ENCODE measurements at places on chromosomes 1 and 21. TPM values are rescaled to one million over a fixed set of nuclear protein-coding genes. Genes with fewer than 3 reads are reported as not detected.

DNA sequence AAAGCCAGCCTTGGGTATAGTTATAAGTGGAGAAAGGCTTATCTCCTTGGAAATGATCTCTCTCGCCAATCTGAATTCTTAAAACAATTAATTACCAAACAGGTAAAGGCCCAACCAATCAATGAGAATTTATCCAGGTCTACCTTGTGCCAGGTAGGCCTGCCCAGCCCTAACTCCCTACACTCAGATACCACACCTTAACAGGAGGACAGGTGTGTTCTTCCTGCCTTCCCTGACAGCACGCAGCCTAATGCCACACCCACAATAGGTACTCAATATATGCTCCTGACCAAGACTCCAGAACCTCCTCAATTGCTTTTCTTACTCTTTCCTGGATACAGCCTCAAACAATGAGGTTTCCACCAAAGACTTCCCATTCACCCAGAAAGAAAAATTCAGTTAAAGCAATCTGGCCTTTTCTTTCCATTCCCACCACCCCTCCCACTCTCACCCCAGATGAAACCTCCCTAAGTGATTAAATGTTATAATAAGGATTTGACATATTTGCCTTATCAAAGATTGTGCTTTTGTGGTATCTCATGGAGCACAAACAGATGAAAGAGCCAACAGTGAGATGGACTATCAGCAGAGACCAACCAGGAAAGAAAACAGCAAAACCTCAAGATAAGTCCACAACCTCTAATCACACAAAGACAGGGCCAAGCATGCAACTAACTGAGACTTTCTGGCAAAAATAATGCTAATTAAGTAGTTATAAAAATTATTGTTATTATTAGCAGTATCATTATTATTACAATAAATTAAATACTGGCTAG, 25.6 kb downstream of the TRABD2B start:
- DNase-seq = no peak

DNA sequence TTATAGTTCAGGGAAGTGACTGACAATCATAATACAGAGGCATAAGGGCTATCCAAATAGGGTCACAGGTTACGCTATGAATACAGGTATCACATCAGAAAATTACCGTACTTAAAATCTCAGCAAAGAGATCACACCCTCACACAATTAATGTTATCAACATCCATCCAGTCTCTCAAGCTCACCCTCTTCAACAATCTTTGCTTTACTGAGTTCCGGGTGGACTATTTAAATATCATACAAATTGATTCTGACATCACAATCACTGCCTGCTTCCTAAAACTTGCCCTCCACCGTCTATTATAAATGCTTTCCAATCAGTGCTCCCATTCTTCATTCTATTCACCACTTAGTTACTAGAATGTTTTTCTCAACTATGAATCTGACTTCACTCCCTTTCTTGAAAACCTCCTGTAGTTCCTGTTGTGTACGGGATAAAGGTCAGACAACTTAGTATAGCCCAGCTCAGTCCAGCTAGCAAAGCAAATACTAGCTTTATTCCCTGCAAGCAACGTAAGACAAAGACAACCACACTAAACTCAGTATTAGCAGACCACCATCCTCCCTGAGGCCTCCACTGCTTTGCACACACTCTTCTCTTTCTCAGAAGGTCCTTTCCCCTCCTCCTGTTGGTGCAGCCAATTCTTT, 398.7 kb downstream of the SMYD3 start:
- DNase-seq = no peak

GRCh38 chr1:165851034-165851658, 23.7 kb downstream of the UCK2 start:
- DNase-seq = no peak

GRCh38 chr1:162110910-162111309, 41.4 kb downstream of the NOS1AP start:
- no peak for DNase-seq

- no peak for DNase-seq
Observed at GRCh38 chr1:205179842-205180241, 31.7 kb downstream of the DSTYK start.

DNA sequence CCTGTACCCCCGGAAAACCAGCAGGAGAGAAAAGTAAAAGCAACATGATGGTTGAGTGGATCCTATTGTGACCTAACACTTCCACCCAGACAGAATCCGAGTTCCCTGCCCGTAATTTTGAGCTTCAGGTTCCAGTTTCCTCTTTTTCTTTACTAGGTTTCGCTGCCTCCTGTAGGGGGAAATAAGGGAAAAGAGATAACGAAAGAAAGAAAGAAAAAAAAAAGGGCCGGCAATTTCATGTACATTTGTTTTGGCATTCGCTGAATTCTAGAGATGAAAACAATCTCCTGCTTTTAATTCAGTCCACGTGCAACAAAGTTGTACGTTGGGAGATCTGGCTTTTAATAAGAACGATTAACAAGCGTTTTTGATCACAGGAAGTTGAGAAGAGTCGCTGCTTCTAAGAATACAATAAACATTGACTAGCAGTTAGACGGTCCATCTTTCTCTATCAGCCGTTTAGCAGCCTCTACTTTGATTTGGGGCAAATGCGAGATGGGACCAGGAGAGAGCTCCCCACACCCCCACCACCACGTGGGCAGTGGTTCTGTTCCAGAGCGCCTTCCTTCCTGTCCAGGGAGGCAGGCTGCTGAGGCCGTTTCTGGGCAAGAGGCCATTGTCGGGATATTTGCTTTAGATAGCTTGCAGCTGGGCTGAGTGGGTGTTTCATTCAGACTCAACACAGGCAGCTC, 155.9 kb upstream of the RUNX1 start:
- peak; percentile 76 for DNase-seq

- DNase-seq = no peak
Observed at GRCh38 chr1:44076066-44076465, 42.6 kb upstream of the KLF17 start.

DNA sequence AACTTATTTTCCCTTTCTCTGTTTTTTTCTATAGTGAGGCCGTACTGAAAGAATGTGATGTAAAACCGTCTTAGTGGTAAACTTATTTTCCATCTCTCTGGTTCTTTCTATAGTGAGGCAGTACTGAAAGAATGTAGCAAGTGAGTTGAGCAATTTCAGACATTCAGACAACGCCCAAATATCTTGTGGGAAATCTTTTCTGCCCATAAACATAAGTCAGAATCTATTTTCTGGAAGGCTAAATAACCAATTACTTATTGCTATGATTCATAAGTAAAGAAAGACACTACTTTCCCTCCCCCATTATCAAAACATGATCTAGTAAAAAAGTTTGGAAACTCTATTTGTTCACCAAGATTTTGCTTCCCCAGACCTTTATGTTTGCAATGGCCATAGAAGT, 18.8 kb upstream of the SCCPDH start:
- DNase-seq = peak; percentile 81

The AMY1B gene
- total RNA-seq = not detected

GRCh38 chr1:9437961-9438430, 101.3 kb upstream of the SLC25A33 start:
- peak; percentile 87 for DNase-seq

DNA sequence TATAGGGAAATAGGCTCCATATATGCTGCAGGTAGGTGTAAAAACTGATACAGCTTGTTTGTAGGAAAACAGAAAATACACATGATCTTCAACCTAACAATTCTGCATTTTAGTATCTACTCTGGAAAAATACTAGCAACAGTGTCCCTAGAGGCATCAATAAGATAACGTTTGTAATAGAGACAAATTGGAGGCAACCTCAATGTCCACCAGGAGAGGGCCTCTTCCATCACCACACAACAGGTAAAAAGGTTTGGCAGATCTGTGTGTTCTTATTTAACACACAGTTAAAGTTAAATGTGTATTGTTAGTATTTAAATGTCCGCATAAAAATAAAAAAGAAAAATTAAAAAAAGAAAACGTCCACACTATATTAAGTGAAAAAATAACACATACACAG, 5.4 kb downstream of the EIF2D start:
- DNase-seq = no peak

DNA sequence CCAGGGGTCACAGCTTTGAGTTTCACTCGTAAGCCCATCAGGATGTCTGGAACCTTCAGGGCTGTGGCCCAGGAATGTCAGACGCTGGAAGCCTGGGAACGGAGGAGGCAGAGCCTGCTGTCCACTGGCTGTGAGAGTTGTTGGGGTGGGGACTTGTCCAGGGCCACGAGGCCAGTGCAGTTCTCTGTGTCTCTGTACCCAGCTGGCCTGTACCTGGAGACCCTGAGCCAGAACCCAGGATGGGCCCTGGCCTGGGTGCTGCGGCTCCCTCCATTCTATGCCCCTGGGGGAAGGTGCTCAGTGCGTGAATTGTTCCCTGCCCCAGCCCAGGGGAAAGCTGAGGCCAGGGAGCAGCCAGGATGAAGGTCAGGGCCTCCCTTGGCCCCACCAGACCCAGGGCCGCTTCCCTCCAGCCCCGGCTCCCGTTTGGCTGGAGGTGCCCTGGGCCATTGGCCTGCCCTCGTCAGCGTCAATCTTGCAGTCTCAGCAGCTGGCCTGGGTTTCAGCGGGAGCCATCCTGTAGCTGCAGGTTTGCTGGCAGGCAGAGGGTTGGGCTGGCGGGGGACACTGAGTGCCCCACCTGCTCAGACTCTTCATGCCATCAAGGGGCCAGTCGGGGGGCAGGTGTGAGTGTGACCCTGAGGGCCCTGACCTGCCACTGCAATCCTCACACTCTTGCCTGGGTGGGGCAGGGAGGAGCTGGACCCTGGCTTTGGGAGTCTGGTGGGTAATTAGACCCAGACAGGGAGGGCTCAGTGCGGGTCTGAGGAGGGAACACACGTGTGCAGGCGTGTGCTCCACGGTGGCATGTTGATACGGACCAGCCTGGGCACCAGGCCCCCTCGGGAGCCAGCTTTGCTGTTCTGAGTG, 724 bp upstream of the CALML6 start:
- no peak for DNase-seq

GRCh38 chr1:19333587-19334354, 21.6 kb downstream of the SLC66A1 start:
- no peak for DNase-seq

- DNase-seq = no peak
Observed at GRCh38 chr1:36871146-36871971, 163.0 kb downstream of the GRIK3 start.

DNA sequence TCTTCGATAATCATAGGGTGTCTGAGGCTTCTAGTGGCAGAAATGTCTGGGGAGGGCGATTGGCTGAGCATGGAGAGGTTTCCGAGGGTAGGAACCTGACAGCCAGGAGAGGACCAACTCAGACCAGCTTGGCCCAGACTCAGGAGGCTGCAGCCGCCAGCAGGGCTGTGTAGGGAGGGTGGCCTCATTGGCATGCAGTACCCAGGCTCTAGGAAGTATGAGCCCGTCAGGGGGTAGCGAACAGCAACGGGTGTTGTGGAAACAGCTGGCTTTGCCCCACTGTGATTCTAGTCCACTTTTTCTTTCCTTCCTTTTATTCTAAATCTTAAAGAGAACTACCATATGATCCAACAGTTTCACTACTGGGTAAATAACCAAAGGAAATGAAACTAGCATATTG, 103.3 kb downstream of the DIRAS3 start:
- no peak for DNase-seq

GRCh38 chr21:16205527-16205926, 475.7 kb downstream of the USP25 start:
- no peak for DNase-seq

DNA sequence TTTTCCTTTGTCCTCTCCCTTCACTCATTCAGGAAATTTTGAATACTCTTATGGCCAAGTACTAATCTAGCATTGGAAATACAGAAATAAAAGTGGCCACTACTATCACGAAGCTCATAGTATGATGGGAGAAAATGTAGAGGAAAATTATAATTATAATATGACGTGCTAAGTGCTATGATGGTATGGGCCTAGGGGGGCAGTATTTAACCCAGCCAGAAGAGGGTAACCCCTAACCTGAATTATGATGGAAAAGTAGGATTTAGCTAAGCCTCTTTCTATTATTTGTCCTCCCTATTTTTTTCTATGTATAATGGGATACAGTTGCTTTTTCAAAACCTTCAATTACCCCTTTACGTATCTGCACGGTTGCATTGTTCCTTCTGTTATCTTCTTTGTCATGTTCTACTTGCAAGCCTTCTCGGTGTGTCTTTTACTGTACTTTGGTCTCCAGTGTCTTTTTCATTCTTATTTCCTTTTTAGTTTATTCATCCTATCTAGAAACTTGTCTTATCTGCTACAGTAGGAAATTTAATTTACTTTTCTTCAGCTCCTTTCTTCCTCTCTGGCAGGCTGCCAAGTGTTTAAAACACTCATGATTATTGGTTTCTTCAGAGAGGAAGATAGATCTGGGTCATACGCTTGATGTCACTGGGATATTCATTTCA, 88.8 kb upstream of the GPR52 start:
- no peak for DNase-seq

DNA sequence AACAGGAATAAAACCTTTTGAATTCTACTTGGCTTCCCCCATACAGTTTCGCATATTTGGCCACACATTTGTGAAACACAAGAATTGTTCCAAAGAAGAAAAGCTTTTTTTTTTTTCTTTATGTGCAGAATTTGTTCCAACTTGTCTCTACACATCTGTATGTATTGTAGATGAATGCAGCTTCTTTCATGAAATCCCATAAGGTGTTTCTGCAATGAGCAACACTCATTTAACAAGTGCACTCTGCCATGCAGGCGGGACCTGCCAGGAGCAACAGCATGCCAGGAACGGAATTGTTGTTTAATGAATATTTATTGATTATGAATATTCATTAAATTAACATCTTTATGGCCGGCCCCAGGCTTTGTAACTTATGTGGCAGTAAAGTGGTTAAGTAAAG, 1075.0 kb downstream of the TTLL7 start:
- DNase-seq = no peak

DNA sequence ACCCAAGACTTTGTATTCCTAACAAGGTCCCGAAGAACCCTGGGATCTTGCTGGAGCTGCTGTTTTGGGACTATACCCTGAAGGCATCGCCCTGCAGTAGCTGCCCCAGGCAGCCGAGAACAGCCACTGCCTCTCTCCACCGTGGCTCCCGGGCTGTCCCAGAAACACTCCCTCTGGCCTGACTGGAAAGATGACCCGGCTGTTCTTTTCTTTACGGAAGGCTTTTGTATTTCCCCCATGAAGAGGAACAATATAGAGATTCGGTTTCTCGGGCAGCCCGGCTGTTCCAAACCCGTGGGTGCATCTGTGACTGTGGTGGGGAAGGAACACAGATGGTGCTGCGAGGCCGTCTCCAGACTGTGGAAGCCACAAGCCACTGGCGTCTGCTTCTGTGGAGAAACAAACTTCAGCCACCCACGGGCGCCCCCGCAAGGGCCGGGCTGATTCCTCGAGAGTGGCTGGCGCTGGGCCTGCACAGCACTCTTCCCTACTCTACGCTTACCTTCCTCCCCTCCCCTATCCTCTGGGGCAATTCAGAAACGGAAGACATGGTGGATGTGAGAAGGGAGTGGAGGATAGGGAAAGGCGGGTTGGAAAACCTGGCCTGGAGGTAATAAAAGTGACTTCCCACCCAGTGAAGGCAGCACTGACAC, 33.7 kb upstream of the VASH2 start:
- peak; percentile 3 for DNase-seq

Measured in skin of body (tissue), 3 donors.